Fibroblast of villous mesenchyme (primary cell): ENCODE measurements at places on chromosomes 7 and 10. TPM values are rescaled to one million over a fixed set of nuclear protein-coding genes. Genes with fewer than 3 reads are reported as not detected.

- peak; percentile 91 for DNase-seq
Measured at GRCh38 chr10:87675396-87676376, 16.0 kb downstream of the PAPSS2 start.

Gene ZNF467
- total RNA-seq, result 1.3 and 1.6 TPM in 2 replicates

DNA sequence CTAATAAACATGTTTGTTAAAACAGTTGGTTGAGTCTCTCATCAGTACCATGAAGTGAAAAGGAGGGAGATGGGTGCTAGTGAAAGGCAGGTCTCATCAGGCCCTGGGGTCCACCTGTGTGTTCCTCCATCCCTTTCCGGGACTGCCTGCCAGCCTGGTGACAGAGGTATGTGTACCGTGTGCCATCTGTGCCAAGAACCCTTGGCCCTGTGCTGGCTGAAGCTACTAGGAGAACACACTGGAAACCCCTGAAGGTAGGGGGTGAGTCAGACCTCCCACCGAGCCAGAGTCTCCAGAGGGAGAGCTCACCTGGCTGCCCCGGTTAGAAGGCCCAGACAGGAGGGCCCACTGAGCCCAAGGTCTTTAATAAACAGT is 2.3 kb downstream of the DDIT4 start:
- DNase-seq, result peak; percentile 50

DNA sequence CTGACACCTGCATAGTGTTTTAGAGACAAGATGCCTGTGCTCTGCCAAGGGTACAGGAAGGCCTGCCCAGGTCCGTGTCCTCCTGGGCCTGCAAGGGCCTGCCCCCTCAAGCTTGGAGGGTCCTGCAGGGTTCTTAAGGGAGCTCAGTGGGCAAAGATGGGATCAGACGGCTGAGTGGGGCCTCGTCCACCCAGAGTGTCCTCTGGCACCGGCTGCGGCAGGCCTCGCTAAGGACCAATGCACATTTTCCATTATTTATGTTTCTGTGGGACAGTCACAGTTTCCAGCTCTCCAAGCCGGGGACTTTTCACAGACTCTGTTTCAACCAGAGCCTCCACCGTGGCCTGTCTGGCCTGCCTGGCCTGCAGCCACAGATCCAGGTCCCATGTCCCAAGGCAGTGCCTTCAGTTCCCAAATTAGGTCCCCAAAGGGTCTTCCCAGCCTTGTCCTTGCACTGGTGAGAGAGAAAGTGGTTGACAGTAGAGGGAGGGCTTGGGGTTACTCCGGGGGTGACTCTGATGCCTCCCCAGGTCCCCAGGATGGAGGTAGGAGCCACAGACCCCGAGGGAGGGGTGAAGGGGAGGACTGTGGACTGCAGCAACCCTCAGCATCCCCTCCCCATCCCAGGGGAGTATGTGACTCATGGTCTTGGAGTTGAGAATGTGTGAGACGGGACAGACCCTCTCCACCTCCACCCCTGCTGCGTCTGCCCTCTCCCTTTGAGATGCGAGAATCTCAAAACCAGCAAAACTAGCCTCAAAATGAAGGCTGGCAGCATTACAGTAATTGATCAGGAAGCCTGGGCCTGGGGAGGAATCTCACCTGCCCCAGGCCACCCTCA is 14.8 kb downstream of the MYL10 start:
- no peak for DNase-seq

DNA sequence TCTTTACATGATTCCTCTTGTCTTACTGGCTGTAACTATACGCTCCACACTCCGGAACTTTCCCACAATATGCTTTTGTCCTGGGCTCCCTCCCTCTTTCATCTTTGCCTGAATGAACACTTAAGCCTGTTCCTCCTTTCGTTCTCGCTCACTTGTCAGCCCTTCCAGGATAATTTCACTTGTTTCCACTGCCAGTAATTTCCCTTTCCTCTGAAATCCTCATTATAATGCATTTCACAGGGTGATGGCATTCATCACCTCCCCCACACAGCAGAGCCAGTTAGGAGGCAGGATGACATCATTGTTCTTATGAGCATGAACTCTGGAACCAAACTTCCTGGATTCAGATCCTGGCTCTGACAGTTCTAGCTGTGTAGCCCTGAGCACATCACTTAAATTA is 372.6 kb downstream of the GPR158 start:
- DNase-seq, result no peak

Gene OR2A1
- total RNA-seq, result under 0.01 TPM in 2 replicates

GRCh38 chr10:88234297-88234696 is 348.8 kb downstream of the RNLS start:
- DNase-seq, result no peak

DNA sequence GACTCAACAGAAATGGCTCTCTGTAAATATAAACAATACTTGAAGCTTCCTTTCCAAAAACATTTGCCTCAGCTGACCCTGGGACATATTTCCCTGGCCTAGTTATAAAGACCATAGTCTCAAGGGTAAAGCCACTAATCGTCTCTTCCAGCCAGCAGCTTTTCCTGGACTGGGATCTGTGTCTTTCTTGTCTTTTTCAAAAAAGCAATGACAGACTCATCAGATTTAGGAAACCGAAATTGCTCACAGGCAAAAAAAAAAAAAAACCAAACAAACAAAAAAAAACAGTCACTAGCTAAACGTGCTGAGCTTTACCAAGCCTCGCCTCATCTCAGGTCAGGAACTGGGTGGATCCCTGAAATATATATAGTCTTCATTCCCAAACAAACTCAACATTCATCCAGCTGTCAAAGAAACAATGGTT is 23.5 kb downstream of the STN1 start:
- DNase-seq, result peak; percentile 66

GRCh38 chr7:105215821-105216220 is 172.9 kb downstream of the SRPK2 start:
- DNase-seq, result no peak

Gene OR9A2
- not detected in 2 replicates for total RNA-seq

- no peak for DNase-seq
Measured at GRCh38 chr10:86802473-86803108, 46.2 kb downstream of the BMPR1A start.

DNA sequence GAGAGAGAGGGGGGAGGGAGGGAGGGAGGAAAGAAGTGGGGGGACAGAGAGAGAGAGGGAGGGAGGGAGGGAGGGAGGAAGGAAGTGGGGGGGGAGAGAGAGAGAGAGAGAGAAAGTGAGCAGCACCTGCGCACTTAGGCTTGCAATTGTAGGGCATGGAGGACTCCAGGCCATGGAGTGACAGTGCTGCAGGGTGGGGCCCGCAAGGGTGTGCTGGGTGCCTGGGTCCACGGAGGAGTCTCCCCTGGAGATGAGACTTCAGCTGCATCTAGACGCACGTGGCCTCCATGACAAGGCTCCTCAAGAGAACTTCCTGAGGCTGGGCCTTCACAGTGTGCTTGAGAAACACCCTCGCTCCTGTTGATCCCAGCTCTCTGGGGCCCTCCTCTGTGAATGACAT is 44.5 kb downstream of the CLRN3 start:
- DNase-seq, result no peak

Gene KEL
- total RNA-seq, result under 0.01 TPM in 1 of 2 replicates, not detected in the other

- no peak for DNase-seq
Measured at GRCh38 chr7:17620566-17620965, 319.7 kb downstream of the SNX13 start.

Gene FZD1
- total RNA-seq, result 5.2 and 9.0 TPM in 2 replicates

Gene LRIT1
- not detected in 2 replicates for total RNA-seq

- no peak for DNase-seq
Measured at GRCh38 chr10:509361-510102, 179.9 kb downstream of the DIP2C start.

Gene HTR7
- 0.86 and 2.3 TPM in 2 replicates for total RNA-seq

Gene CFAP58
- 0.43 and 0.64 TPM in 2 replicates for total RNA-seq

DNA sequence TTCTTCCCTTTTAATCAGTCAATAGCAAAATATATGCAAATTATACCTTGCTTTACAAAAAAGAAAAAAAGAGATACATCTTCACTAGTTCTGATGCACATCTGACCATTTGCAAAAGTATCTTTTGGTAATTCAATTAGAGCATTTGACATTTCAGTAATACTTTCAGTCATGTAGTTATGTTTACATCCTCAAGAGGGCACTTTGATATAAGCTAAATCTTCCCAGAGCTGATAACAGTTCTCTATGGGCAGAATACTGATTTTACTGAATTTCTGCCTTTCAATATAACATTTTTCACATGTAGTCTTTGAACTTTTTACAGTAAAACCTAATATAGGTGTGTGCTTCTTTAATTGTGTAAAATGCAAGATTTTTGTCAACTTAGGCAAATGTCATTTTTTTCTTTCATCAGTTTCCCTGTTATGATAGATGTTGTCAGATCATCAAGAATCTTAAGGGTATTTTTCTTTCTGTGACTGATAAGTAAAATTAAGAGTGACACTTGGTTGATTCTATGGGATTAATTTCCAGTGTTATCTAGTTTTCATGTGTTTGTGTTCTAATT is 703.5 kb upstream of the SEMA3D start:
- DNase-seq, result peak; percentile 10

- DNase-seq, result no peak
Measured at GRCh38 chr7:145104400-145104799, 268.5 kb upstream of the TPK1 start.

- peak; percentile 57 for DNase-seq
Measured at GRCh38 chr7:13991791-13992595, 2.5 kb upstream of the ETV1 start.

DNA sequence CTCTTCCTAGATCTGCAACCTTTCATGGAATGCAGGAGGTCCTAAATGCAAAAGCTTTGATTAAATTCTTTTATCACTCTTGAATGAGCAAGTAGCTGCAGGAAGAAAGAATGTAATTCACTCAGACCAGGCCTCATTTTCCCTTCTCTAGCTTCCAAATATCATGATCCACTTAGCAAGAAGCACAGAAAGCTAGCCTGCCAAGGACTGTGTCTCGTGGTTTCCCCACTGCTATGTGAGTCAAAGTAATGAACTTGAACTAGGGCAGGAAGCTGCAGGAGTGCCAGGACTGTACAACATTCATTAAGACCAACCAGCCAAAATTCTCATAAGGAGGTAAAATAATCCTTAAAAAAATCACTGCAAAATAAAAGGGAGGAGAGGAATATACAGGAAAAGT is 379.2 kb downstream of the CALN1 start:
- DNase-seq, result no peak

DNA sequence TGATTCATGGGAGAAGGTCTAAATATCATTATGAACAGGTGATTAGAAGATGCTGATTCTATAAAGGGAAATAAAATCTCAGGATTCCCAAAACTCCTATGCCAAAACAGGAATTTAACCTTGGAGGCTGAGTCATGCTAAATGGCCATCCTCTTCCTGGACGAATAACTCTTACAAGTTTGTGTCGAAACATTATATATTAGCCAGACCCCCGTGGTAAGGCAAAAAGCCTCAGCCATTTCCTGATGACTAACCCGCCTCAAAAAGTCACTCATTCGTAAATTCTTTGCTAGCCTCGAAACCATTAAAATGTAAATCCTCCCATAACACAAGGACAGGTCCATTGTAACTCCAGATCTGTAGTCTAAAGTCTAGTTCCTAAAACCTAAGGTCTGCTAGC is 32.0 kb downstream of the CUL2 start:
- DNase-seq, result peak; percentile 95

DNA sequence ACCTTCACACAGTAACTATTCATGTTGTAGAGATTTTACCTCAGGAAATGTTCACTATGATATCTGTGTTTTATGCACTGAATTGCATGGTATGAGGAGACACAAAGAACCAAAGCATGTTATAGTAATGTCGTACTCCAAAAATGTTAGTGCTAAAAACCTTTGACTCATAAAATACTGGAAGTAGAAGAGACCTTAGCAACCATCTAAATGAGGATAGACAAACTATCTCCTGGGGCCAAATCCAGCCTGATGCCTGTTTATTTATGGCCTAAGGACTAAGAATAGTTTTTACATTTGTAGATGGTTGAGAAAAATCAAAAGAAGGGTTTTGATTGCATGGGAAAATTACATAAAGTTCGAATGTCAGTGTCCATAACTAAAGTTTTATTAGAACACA is 535.1 kb downstream of the INHBA start:
- no peak for DNase-seq

DNA sequence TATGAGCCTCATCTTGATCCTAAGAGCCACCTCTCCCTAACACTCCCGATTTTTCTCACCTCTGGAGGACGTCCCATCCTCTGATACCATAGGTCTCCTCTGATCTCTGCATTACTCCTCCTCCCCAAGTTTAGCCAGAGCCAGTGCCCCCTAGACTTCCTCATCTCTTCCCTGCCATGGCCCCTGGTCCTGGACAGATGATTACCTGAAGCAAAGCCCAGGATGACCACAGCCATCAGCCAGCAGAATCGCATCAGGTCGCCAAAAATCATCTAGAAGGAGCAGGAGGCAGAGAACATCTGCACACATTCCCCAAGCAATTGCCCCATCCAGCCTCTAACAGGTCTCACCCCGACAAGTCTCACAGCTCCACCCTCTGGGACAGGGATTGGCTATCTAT is 11.7 kb downstream of the TRPV6 start:
- no peak for DNase-seq

DNA sequence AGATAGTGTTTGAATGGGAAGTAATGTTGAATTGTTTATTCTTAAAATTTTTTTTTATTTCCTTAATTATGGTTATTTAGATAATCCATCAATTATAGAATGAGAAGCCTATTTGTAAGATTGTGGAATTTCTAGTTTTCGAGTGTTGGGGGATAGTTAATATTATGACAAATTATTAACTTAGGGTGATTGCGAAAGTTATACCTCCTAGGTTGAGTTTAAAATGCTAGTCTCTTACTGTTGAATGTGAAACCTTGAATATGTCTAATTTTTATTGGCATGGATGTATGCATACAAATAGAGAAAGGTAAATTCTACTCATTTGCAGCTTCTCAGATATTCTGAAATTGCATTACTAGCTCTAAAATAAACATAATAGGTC is 43.2 kb downstream of the BICC1 start:
- no peak for DNase-seq

Gene PDE6C
- not detected in 2 replicates for total RNA-seq

DNA sequence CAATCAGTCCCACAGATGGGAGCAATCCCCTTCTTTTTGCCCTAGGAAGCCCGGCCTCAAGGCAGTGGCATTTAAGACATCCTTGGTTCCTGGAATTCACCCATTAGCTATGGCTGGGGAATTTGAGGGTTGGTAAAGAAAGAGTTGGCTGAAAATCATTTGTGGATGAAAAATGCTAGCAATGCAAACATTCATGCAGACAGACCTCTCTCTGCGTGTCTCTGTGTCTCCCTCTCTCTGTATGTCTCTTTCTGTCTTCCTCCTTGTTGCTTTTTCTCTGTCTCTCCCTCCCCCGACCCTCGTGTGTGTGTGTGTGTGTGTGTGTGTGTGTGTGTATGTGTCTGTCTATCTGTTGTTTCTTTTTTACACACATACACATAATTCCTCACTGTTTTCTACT is 19.4 kb downstream of the LDB3 start:
- DNase-seq, result peak; percentile 57

Gene BMPER
- total RNA-seq, result 5.8 and 7.8 TPM in 2 replicates

- no peak for DNase-seq
Measured at GRCh38 chr10:42652858-42653257, 14.5 kb upstream of the ZNF33B start.
